Suppressor macrophage treated with lipopolysaccharide for 4 hours (primary cell): ENCODE measurements at places on chromosomes 6 and 20.
A peak's percentile ranks its signal among the peaks of the same experiment; 100 is the strongest.

GRCh38 chr6:138378463-138378862 is 758 bp downstream of the SMIM28 start:
- no peak for DNase-seq

DNA sequence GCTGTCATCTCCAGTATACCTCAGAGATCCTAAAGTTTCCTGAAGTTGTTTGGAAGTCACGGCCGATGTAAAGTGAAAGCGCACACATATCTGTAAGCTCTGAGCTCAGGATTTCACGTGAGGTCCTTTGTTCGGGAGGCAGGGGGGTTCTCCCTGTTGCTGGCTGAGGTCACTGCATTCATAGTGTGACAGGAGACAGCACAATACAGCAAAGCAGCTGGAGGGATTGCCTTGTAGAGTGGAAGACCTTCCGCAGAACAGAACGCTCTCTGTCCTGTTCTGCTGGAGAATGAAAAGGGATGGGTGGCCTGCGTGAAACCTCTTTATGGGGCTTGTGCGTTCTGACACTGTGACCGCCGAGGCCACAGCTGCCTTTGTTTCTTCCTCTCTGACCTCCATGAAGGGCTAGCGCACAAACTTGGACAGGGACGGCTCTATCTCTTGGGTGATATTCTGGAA is 13.4 kb upstream of the SERPINB1 start:
- DNase-seq: peak; percentile 87

- DNase-seq: peak; percentile 84
Measured at GRCh38 chr6:142942805-142943227, 2.2 kb downstream of the HIVEP2 start.

- DNase-seq: no peak
Measured at GRCh38 chr6:147108259-147108910, 95.8 kb upstream of the STXBP5 start.

GRCh38 chr6:166282394-166283032 is 25.7 kb downstream of the PRR18 start:
- DNase-seq: no peak

DNA sequence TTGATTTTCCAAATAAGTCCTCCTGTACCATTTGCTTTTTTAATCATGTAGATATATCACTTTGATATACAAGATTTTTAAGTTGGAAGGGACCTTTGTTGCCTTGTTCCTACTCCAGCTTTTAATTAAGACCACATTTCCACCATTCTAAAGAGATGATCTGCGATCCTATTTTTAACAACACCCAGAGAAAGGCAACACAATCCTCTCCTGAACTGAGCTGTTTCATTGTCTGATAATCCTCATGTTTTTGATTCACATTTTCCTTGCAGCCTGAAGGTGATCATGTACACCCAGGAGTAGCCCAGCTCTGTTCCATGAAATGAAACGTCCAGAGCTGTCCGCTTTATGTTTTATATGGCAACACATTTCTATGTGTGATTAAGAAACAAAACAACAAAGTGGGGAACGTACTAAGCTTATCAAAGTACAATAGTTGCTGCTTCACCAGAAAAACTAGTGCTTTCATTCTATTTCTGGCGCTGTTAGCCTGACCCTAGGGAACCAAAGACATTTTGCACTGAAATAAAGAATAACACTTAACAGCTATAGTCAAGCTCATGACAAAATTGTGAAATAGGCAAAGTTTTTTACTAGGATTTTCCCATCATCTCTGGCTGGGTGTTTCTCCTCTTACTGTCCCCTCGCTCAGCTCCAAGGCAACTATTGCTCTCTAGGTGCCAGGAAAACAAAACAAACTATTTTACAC is 22.6 kb upstream of the TRAF3IP2 start:
- no peak for DNase-seq

DNA sequence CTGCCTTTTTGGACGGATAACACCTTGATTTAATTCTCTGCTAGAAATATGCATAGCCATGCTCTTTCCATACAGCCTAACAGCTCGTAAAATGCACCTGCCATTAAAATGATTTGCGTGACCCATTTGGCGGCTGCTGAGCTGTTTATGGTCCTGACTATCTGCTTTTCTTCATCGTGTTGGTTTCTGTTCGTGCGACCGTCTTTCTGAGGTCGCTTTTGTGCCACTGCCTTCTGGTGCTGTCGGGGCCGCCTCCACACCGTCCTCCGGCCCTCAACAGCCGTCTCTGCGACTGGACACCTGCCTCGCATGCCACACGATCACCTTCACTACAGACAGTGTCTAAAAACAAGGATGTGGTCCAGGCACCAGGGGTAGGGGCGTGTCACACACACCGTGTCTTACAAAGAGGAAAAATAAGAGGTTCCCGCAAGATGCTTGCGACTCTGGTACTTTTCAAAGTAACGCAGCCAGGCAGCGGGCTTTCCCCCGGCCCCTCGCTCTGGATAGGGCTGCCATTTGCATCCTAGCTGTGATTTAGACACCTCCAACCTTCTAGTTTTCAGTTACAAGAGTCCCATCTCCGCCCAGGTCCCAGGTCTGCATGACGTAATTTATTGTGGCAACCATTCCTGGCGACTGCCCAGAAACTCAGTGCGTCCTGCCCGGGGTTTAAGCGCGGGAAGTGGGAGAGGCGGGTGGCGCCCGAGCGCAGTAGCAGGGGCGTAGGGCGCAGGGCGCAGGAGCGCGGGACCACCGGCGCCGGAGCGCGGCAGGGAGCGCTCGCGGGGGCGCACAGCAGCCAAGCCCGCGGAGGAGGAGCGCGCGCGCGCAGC is at the start of gene STMND1:
Gene STMND1, plus strand, starts transcription at position 629 of the 836 bp plus-strand sequence. CDS start 208 bp downstream, outside the sequence.
- DNase-seq: no peak
